ENCODE measurements at places on chromosomes 5 and 9.

DNA sequence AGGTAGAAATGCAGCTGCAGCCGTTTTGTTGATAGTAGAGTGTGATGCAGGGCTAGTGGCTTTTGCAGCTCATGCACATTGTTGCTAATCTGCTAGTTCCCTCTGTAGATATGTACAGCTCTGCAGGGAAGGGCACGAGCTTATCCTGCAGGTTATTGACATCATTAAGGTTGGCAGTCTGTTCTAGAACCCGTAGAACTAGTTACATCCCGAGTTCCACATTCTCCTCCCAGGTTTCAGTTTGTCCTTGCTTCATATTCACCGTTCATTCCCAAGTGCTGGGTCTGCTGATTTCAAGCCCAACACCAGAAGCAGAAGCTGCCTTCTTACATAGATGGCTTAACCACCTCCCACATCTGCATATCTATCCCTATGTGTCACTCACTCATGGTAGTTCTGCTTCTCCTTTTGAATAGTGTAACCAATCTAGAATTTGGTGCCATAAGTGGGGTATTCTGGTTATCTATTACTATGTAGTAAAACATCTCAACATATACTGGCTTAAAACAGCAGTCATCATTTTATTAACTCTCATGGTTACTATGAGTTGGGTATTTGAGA, 38.1 kb downstream of the CRHBP start:
- DNase-seq: no peak

DNA sequence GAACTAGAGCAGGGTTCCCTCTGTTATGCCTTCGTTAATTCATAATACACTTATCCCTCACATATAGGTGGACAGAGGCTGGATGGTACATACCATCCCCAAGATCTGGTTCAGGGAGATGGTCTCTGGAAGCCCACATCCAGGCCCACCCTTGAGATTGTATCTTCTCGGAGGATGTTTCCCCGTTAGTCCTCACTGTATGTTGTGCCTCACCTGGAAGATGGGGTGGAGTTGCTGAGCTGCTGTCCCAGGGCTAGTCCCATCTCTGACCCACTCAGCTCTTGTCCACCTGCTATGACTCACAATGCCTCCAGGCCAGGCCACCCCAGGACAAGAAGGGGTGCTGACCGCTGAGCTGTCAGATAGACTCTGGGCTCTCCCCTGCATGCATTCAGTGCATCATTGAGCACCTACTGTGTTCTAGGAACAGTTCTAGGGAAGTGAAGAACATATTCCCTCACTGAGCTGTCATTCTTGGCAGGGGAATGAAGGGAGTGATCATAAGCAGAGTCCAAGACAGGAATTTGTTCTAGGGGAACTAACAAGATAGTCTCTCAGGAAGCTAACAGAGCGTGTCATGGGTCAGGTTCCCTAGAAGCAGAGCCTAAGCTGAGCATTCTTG, at the start of gene CBY3:
CBY3 (minus strand) TSS at position 255 of the 622 bp plus-strand sequence; CDS start at position 139, 116 bp downstream.
- no peak for DNase-seq

- no peak for DNase-seq
Observed at GRCh38 chr5:14236757-14237156, 93.6 kb downstream of the TRIO start.

- no peak for DNase-seq
Observed at GRCh38 chr5:132895719-132896305, 22.3 kb downstream of the LEAP2 start.

Measured in epithelial cell of esophagus (primary cell).